ENCODE measurements at places on chromosomes 1 and 21.

DNA sequence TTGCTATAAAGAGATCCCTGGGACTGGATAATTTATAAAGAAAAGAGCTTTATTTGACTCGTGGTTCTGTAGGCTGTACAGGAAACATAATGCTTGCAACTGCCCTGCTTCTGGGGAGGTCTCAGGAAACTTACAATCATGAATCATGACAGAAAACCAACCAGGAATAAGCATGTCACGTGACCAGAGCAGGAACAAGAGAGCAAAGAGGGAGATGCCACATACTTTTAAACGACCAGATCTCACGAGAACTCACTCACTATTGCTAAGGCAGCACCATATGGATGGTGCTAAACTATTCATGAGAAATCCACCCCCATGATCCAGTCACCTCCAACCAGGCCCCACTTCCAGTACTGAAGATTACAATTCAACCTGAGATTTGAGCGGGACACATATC lies 49.8 kb upstream of the RCC1 start:
- no peak overlapping the region for H3K4me3 ChIP-seq
- no peak for DNase-seq
- peaks cover 6% of the 10 kb centered on the region for H3K36me3 ChIP-seq
- no peak overlapping the region for H3K27ac ChIP-seq
- no peaks in the 10 kb centered on the region for H3K4me1 ChIP-seq

DNA sequence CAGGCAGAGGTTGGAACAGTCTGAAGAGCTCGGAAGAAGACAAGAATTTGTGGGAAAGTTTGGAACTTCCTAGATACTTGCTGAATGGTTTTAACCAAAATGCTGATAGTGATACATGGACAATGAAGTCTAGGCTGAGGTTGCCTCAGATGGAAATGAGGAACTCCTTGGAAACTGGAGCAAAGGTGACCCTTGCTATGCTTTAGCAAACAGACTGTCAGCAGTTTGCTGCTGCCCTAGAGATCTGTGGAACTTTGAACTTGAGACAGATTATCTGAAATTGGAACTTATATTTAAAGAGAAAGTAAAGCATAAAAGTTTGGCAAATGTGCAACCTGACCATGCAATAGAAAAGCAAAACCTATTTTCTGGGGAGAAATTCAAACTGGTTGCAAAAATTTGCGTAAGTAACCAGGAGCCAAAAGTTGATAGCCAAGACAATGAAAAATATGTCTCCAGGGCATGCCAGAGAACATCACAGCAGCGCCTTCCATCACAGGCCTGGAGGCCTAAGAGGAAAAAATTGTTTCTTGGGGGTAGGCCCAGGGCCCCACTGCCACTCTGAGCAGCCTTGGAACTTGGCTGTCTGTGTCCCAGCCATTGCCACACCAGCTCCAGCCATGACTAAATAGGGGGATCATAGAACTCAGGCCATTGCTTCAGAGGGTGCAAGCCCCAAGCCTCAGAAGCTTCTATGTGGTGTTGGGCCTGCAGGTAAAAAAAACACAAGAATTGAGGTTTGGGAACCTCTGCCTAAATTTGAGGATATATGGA lies 675.3 kb downstream of the LTN1 start:
- no peak overlapping the region for H3K4me3 ChIP-seq
- H3K27me3 ChIP-seq = no peaks in the 10 kb centered on the region
- no peak overlapping the region for H3K27ac ChIP-seq
- DNase-seq = no peak

- no peaks in the 10 kb centered on the region for H3K27me3 ChIP-seq
- peaks cover 20% of the 10 kb centered on the region for H3K36me3 ChIP-seq
- no peak for DNase-seq
- H3K4me1 ChIP-seq = no peaks in the 10 kb centered on the region
- no peak overlapping the region for H3K4me3 ChIP-seq
Measured at GRCh38 chr1:168583571-168583970, 7.2 kb downstream of the XCL1 start.

- H3K27ac ChIP-seq = no peak overlapping the region
- H3K27me3 ChIP-seq = no peaks in the 10 kb centered on the region
- H3K4me1 ChIP-seq = no peaks in the 10 kb centered on the region
Measured at GRCh38 chr1:247539215-247539614, 3.0 kb upstream of the OR2C3 start.

- H3K36me3 ChIP-seq = no peaks in the 10 kb centered on the region
- H3K4me3 ChIP-seq = no peak overlapping the region
- peaks cover 25% of the 10 kb centered on the region for H3K27me3 ChIP-seq
- H3K4me1 ChIP-seq = no peaks in the 10 kb centered on the region
- H3K27ac ChIP-seq = no peak overlapping the region
- no peak for DNase-seq
Measured at GRCh38 chr1:94253456-94254017, 16.2 kb upstream of the ARHGAP29 start.

GRCh38 chr1:18646786-18647410 lies 16.3 kb downstream of the PAX7 start:
- no peak overlapping the region for H3K4me3 ChIP-seq
- no peak overlapping the region for H3K27ac ChIP-seq
- no peaks in the 10 kb centered on the region for H3K4me1 ChIP-seq
- H3K27me3 ChIP-seq = peaks cover 43% of the 10 kb centered on the region
- no peaks in the 10 kb centered on the region for H3K36me3 ChIP-seq

DNA sequence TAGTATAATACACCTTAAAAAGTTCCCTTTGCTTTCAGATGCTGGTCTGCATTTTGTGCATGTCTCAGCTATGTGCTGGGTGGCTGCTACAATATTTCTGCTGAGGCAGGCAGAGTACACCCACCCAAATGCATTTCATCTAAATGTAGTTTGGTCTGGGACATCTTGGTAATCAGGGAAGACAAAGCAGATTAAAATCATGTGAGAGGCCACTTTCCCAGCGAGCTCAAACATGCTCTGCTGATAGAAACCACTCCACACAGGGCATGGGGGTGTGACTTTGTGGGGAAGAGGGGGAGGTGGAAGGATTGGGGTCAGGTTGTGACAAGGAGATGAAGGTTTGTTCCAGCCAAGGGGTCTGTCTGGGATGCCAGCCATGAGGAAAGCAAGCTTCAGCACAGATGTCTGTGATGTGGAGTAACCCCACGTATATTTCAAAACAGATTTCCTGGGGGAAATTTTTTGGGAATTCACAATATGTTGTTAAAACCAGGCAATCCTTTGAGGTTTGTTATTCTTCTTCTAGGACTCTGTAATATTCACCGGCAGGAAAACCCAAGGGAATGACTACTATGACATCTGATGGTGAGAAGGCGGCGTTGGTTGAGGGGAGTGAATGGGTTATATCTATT lies 255.1 kb upstream of the FGGY start:
- H3K4me3 ChIP-seq = no peak overlapping the region
- H3K27me3 ChIP-seq = no peaks in the 10 kb centered on the region
- no peak overlapping the region for H3K27ac ChIP-seq
- H3K36me3 ChIP-seq = no peaks in the 10 kb centered on the region

Data from natural killer cell (primary cell).